ENCODE measurements at places on chromosomes 3 and 15.

GRCh38 chr3:19688767-19689166, 245.2 kb downstream of the EFHB start:
- DNase-seq, result no peak

DNA sequence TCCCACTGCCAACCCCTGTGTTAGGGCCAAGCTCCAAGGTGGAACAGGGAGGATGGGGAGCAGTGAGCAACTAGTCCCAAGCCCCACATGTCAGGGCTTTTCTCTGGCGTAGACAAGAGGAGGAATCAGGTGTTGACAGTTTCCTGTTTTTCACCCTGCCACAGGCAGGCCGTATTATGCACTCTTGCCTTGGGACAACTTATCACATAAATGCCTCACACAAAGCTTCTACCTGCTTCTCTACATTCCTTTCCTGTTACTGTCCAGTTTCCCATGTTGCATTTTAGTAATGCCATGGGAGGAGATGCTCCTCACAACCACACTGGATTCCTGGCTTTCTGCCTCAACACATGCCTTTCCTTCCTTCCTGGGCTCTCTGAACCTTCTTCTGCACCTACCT, 381.2 kb upstream of the ATP11B start:
- no peak for DNase-seq

GRCh38 chr3:102017784-102018183, 168.5 kb downstream of the NFKBIZ start:
- DNase-seq, result no peak

DNA sequence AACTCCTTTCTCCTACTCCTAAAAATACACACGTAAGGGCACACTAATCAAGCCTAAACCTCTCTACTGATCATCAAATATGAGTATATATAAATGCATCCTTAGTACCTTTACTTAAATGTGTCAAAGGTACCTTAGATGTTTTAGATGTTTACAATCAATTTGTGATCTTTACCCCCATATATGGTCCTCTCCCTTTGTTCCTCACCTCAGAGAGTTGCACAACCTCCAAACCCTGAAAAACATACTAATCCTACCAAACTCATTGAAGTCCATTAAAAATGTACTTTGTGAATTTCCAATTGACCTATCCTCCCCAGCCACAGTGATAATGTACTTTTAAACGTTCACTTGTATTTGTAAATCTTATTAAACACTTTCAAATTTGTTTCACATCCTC, 249.1 kb downstream of the STAG1 start:
- no peak for DNase-seq

DNA sequence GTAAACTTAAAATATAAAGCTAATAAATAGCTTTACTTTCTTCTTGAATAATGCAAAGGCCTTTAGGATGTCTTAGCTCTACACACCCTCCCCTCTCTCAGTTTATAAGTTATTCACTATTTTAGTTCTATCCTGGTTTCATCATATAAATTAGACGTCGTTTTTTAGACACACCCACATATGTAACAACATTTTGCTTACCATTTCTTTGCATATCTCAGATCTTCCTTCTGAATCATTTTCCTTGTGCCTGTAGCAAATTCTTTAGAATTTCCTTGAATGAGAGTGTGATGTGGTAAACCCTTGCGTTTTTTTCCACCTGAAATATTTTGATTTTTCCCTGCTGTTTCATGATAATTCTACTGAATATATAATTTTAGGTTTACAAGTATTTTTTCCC, 2.5 kb upstream of the DAZL start:
- no peak for DNase-seq

GRCh38 chr3:58101499-58102389, 93.5 kb downstream of the FLNB start:
- DNase-seq, result no peak

- no peak for DNase-seq
Measured at GRCh38 chr3:481680-482079, 285.1 kb downstream of the CHL1 start.

DNA sequence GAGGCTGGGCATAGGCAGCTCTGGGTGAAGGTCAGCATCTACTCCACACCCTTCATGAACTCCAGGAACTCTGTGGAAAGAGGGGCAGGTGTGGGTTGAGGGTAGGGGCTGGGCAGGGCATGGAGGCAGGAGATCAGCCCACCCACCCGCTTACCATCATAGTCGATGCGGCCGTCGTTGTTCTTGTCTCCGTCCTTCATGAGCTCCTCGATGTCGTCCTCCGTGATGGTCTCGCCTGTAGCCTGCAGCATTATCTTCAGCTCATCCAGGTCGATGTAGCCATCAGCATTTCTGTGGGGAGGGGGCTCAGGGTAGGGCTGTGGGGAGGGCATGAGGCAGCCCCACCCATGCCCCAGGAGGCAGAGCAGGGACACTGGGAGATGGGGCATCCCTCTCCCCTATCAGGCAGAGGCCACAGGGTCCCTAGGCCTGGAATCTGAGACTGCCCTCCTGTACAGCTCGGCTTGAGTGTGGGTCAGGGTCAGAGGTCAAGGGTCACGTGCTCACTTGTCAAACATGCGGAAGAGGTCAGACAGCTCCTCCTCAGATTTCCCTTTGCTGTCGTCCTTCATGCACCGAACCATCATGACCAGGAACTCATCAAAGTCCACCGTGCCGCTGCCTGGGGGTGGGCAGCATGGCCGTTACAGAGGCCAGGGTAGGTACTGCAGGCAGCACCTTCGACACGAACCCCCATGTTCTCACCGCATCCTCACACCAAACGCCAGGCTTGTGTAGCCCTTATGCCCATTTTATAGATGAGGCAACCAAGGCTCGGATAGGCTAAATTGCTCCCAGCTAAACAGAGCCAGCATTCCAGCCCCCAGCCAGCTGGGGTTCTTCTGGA, 2.4 kb downstream of the TNNC1 start:
- no peak for DNase-seq

DNA sequence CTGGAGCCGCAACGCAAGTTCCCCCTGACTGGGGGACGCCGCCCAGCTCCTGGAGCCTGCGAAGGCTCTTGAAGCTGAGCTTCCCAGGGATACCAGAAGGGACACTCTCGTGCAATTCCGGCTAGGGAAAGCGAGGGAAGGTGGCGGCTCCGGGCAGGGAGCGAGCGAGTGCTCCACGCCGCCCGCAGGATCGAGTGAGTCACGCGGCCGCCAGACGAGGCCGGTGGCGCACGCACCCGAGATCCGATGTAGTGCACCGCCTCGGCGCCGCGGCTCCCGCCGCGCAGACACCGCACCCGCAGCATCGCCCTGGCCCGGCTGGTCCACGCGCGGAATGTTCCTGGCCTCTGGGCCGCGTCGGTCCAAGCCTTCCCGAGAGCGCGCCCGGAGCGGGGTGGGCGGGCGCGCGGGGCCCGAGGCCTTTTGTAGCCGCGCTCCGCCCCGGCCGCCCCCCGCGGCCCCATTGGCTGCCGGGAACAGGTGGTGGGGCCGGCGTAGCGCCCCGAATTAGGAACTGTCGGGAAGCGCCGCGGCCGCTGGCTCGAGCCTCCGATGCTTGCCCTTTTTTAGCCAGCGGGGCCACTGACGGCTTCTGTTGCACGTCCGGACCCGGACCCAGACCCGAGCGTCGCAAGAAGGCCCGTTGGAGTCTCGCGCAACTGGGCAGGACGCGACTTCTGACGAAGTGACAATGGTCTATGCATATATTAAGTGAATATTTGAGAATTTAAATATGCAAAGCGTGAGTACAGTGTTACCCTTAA, at the start of gene GATM:
TSS of gene GATM (minus strand) at position 396 of the 764 bp plus-strand sequence. CDS start at position 305, 91 bp downstream.
- no peak for DNase-seq

GRCh38 chr3:16477056-16477455, 36.4 kb downstream of the RFTN1 start:
- DNase-seq, result no peak

GRCh38 chr3:194178669-194179068, 42.7 kb downstream of the HES1 start:
- DNase-seq, result no peak

DNA sequence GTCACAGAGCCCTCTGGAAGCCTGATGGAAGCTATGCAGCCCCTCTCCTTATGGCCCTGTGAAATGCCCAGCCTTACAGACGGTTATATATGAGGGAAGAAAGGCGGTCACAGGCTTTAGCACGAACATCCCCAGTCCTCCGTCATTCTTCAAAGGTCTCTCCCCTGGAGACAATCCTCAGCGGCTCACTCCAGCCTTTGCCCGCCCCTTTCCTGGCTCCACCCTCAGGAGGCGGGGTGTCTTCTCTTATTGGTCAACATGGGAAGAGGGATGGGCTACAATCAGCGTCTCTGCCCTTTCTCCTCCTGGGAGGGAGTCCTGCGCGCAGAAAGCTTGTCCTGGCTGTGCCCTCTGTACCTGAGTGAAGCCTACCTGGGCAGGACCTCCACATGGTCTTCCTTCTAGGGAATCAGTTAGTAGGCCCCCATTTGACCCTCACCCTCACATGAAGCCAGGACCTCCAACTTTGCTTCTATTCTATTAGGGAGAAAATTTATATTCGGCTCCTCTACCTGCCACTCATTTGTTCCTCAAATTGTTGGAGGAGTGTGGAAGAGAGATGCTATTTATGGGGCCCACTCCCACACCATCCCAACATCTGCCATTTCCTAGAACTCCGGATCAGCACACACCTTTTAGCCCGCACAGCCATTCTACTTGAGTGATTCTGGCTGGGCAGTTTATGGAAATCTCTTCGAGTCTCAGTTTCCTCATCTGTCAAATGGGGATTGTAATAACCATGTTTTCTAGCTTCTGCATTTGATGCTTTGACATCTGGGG, 112.9 kb upstream of the SLC6A11 start:
- DNase-seq, result peak; percentile 44

DNA sequence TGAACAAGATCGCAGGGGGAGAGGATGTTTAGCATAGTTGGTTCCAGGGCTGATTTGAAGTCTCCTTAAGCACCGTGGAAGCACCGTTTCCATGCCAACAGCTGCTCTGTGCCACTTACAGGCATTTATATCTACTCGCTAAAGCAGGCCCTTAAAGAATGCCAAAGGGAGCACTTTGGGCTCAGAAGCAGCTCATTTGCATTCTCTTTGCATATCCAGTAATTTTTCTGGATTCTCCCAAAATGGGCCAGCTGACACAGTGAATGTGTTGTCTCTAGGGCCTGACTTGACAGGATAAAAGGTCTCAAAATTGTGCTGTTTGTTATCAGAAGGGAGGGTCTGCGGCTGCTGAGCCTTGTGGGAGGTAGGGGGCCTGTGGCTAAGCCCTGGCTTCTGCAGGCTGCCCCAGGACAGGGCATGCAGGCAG, 138.6 kb downstream of the FBLN2 start:
- DNase-seq, result no peak

- no peak for DNase-seq
Measured at GRCh38 chr3:159875116-159875515, 113.5 kb upstream of the IL12A start.

GRCh38 chr15:62658498-62658897, 384.0 kb upstream of the TPM1 start:
- DNase-seq, result no peak

- no peak for DNase-seq
Measured at GRCh38 chr3:29697989-29698388, 417.1 kb downstream of the RBMS3 start.

- DNase-seq, result no peak
Measured at GRCh38 chr3:65952842-65953241, 85.9 kb downstream of the MAGI1 start.

- no peak for DNase-seq
Measured at GRCh38 chr15:48765022-48765421, 45.8 kb downstream of the CEP152 start.

DNA sequence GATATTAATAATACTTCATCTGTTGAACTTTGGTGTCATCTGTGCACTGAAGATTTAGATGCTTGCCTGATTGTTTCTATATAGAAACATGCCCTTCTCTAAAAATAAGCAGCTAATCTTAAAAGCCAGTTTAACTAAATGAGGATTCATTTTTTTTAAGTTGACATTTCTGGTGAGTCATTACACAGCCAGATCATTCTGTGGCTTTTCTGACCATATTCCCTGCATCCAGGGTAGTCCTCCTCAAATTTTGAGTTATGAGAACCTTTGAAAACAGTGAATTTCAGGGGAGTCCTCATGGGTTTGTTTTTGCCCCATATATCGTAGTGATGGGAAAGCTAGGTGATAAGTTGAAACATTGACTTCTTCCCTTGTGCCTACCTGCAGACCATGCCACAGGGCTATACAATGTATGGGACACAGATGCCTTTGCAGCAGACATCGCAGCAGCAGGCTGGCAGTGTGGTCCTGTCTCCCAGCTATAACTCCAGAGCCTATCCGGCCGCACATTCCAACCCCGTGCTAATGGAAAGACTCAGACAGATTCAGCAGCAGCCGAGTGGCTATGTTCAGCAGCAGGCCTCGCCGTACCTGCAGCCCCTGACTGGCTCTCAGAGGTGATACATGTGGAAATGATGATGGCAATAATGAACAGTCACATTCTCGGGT, 26.5 kb upstream of the P2RY12 start:
- DNase-seq, result no peak

- DNase-seq, result peak; percentile 59
Measured at GRCh38 chr3:188244395-188244861, 90.5 kb downstream of the LPP start.

- DNase-seq, result no peak
Measured at GRCh38 chr3:74066456-74066855, 441.7 kb upstream of the PDZRN3 start.

DNA sequence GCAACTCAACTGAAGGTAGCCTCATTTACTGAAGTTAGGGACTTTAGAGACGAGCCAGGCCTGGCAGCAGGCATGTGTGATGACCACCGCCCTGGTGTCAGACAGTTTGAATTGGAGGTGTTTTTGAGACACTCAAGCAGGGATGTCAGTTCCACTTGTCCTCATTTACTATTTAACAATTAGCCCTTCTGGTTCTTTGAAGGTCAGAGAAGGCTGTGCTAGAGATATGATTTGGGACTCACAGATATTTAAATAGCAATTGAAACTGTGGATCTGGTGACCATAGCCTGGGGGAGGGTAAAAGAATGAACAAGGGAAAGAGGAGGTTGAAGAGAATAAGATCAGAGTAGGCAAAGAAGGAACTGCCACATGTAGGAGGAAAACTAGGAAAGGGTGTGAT, 74.6 kb downstream of the REC114 start:
- DNase-seq, result no peak

- no peak for DNase-seq
Measured at GRCh38 chr15:83570756-83571155, 83.2 kb upstream of the ADAMTSL3 start.

DNA sequence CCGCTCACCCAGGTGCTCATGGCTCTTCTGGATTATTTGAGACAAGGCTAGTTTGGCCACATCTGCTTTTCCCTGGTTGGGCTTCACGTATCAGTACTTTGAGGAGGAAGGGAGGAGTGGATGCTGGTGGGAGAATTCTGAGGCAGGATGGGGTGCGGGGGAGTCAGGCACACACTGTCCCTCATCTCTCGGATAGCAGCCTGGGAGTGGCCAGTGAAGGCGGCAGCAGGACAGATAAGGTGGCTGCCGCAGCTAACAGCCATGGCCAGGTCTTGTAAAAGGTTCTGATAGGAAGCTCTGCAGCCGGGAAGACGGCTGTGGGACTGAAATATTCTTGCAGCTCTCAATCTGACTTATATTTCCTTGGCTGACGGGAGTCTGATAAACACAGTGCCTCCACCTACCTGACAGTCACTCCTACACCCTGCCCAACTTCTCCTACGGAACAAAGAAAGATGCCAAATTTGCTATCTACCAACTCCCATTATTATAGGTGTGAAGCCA, 87.3 kb downstream of the MESD start:
- DNase-seq, result no peak

- no peak for DNase-seq
Measured at GRCh38 chr3:89038869-89039268, 68.6 kb upstream of the EPHA3 start.

- DNase-seq, result no peak
Measured at GRCh38 chr3:69321301-69322157, 64.4 kb downstream of the FRMD4B start.
